Effector memory CD4-positive, alpha-beta T cell (primary cell): ENCODE measurements at places on chromosomes 7 and 10.

- DNase-seq: no peak
These were observed 3.2 kb upstream of the ATP6V1F start for GRCh38 chr7:128859232-128860157.

GRCh38 chr10:70762441-70763175 is 22.6 kb downstream of the TBATA start:
- DNase-seq: no peak

DNA sequence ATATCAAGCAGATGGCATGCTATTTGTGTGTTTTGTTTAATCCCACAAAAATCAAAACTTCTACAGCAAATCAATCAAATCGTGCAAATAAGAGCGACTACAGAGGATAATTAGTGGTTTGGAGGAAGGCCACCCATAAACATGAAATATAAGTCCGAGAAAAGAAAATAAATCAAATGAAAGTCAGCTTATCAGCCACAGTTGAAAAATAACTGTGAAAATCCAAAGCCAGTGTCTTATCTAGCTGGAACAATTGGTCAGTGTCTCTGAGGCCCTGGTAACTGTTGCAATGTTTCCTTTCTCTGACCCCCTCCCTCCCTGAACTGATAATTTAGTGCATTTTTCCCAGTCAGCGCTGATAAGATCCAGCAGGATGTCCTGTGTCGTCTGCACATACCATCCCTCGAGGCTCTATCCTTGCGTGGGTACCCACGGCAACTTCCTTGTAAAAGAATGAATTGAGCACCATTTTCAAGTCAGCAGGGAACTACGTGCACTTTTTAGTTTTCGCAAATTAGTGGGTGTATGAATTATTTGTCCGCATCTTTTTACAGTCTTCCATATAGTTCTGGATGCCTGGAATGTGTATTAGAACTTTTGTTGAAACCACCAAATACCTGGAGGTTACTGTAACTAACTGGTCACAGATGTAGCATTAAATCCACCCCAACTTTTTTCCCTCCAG is 10.8 kb upstream of the JCAD start:
- no peak for DNase-seq

DNA sequence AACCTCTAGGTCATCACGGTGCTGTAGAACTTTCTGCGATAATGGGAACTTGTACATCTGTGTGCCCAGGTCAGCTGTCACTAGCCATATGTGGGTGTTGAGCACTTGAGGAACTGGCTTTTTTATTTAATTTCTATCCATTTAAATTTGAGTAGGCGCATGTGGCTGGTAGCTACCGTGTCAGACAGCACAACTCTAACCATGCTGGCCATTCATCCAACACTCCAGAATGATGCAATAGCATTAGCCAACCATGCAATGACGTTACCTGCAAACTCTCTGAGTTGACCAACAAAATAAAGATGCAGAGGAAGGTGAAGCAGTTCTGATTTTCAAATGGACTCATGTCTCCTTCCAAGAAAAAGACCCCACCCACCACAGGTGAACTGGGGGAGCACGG is 24.4 kb upstream of the CHST15 start:
- no peak for DNase-seq

- DNase-seq: no peak
These were observed 82.6 kb upstream of the AOAH start for GRCh38 chr7:36806891-36807290.

DNA sequence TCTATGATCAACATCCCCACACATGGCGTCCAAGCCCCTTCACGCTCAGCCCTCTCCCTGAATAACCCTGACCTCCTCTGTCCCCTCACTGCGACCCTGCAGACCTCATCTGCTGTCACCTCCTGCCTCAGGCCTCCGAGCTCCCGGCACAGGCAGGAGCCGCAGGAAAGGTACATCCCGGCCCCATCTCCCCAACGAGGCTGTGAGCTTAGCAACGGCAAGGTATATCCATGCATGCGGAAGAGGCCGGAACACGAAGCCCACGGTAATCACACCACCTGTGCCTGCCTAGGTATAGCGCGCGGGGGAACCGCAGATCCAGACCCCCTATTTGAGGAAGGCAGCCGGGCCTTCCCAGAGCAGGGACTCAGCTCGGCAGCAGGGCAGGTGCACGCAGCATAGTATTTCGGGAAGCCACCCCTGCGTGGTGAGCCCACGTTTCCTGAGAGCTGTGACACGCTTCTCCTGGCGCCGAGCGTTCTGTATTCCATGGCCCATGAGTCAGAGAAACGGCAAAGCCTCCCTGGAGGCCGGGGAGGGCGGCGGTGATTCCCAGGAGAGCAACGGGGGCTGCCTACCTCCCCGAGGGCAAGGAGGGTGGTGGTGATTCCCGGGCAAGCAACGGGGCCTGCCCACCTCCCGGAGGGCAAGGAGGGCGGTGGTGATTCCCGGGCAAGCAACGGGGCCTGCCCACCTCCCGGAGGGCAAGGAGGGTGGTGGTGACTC is 50.1 kb upstream of the DNAAF5 start:
- DNase-seq: no peak

GRCh38 chr10:69179089-69179742 is 818 bp upstream of the SUPV3L1 start:
- DNase-seq: peak; percentile 38

GRCh38 chr10:29412485-29412884 is 123.6 kb downstream of the LYZL1 start:
- no peak for DNase-seq

- no peak for DNase-seq
These were observed 82.2 kb upstream of the SCIN start for GRCh38 chr7:12488341-12488740.

- no peak for DNase-seq
These were observed 2.3 kb upstream of the TAX1BP1 start for GRCh38 chr7:27737616-27738015.

- no peak for DNase-seq
These were observed 53.8 kb downstream of the GRID1 start for GRCh38 chr10:86312701-86313270.

- no peak for DNase-seq
These were observed 124.6 kb downstream of the IMMP2L start for GRCh38 chr7:111437736-111438135.

GRCh38 chr10:1086787-1087186 is 30.6 kb downstream of the WDR37 start:
- no peak for DNase-seq

- DNase-seq: no peak
These were observed 45.1 kb upstream of the PPP2R2D start for GRCh38 chr10:131855461-131856401.

DNA sequence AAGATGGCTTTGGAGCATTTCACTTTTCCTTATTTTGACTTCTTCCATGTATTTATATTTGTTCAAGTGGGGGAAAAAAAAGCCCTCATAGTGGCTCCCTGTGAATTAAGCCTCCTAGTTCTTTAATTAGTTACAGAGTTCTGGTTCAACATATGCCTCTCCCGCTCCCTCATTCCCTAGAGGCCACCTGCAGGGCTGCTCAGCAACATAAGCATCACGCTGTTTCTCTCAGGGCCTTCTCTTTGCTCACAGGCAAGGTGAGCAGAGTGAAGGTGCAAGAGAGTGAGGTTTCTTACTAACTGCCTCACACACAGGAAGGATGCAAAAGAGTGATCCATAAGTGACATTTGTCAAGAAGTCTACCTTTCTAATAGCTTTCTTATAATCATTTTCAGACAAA is 196.7 kb downstream of the SEMA3E start:
- DNase-seq: no peak

DNA sequence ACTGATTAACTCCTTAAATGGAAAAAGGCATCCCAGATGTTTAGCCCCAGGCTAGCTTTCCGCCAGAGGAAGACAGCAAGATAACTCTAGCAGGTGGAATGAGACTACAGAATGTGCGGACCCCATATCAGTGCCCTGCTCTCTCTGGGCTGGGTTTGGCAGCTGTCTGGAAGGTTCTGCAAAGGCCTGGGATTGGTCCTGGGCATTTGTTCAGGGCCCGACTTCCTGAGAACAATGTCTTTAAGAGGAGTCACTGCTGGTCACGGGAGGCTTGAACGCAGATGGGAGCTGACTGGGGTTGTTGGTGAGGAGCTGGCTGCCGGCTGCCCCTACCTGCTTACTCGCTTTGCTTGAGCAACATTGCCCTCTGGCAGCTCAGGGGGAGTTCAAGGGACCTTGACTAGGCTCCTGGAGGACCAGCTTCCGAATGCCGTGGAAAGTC is 130.6 kb upstream of the BTBD16 start:
- DNase-seq: no peak

DNA sequence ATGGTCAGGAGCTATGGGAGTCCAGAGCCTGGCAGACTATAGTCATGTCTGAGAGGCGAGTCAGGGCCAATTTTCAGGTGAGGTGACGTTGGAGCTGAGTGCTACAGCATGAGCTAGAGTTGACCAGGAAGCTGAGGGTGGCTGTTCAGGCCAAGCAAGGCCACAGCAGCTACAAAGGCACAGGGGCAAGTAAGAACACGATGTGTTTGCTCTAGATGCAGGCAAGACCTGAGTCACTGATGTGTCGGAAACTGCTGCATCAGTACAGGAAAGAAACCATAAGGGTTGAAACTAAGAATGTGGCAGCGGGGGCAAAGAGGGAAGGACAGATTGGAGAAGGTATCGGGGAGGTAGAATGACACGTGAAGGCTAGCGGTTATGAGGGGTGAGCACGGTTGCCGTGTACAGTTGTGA is 11.8 kb upstream of the RRP12 start:
- no peak for DNase-seq

DNA sequence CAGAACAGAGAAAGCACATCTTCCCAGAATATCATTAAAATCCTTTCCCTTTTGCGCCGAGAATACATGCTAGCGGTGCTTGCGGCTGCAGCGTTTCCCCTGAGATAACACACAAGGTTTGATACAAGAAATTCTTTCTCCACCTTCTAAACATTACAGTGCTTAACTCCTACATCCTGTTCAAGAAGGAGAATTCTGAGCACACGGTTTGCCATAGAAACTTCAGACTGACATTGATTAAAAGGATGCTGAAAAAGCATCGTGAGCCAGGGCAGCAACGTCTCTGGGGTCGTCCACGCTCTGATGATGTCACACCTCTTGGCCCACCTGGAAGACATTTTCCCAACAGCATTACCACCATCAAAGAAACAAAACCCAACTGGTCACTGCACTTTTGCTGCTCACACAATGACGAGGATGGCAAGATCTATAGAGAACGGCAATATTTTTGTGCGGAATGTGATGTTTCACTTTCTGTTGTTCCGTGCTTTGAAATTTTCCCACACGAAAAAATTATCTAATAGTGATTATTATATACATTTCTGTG is 27.0 kb upstream of the PRSS1 start:
- no peak for DNase-seq

- no peak for DNase-seq
These were observed 41.4 kb downstream of the SYPL1 start for GRCh38 chr7:106070567-106071254.

- DNase-seq: no peak
These were observed 158.4 kb downstream of the NEURL1 start for GRCh38 chr10:103651783-103652476.

GRCh38 chr7:80848841-80849240 is 70.0 kb downstream of the SEMA3C start:
- no peak for DNase-seq

DNA sequence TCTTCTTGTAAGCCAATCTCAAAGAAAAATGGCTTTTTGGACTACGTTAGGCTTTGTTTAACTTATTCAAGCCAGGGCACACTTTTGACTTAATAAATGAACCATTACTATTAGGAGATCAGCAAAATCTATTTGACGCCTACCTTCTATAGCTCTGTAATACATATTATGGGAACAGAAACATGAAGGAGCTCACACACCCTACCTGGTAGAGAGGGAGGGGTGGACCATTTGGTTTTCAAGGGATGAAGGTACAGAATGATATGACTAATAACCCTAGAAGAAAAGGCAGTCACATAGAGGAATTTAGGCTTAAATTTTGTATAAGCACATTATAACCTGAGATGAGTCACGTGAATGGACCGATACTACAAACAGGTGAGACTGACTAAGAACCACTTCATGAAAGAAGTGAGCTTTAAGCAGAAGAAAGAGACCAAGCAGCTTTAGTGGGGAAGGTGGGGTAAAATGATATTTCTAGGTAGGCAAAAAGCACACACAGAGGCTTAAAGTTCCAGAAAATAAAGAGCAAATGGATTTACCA is 106.8 kb upstream of the CTTNBP2 start:
- no peak for DNase-seq

GRCh38 chr7:132607656-132608055 is 31.4 kb upstream of the PLXNA4 start:
- DNase-seq: no peak

- no peak for DNase-seq
These were observed 49.1 kb downstream of the GNA12 start for GRCh38 chr7:2794836-2795636.

DNA sequence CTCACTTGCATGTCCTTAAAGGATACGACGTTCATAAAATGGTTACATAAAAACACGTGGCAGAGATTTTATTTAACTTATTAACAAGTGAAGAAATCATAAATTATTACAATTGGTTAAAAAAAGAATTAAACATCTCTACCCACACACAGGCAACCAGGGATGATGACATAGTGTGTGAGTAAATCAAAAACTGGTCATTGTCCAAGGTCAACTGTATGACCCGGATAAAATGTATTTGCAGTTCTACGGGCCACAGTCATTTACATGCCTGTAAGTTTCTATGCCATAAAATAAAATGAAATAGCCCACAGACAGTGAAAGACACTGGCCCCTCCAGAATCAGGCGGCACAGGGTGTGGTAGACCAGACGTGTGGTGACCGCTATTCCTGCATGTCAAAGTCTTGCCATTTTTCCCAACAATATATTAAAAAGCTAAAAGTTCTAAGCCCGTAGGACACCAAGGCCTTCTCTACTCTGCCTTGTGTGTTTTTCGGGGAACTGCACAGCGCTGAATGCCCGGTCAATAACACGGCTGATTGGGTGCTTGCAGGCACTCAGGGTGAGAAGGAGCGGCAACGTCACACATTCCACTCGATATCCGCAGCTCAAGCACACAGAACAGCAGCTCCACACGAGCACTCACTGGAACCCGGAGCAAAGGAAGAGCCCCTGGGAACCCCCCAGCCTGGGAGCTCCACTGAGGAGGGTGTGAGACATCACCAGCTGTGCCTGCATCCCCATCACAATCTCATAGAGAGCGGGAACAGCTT is 143.3 kb upstream of the PPP2R2D start:
- no peak for DNase-seq

- no peak for DNase-seq
These were observed 99.6 kb downstream of the ST8SIA6 start for GRCh38 chr10:17354781-17355180.

GRCh38 chr7:120742372-120742771 is 115.6 kb downstream of the TSPAN12 start:
- no peak for DNase-seq

- DNase-seq: no peak
These were observed 577.1 kb downstream of the NRG3 start for GRCh38 chr10:82452046-82452445.

DNA sequence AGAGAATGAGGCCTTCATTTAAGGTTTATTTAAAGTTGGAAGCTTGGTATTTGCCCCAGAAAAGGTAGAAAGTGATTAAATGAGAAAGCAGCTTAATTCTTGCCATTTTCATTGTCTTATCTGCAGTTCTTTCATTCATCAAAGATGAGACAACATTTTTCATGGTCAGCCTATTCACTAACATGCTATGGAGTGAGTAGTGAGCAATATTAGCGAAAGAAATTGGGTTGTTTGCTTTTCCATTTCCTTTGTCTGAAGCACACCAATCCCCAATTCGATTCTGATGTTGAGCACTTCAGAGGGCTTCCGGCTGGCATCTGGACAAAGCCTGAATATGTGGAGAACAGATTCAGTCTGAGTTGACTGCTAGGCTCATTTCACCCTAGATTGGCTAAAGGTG is 317.2 kb downstream of the BBS9 start:
- DNase-seq: no peak

GRCh38 chr7:23710000-23710399 is at the start of gene STK31:
STK31 (plus strand) TSS chr7:23710219; CDS start chr7:23710286, 67 bp downstream.
- no peak for DNase-seq

GRCh38 chr10:103884681-103885139 is 29.3 kb upstream of the SH3PXD2A start:
- no peak for DNase-seq
